ENCODE measurements at places on chromosomes 1 and 21. TPM values are rescaled to one million over a fixed set of nuclear protein-coding genes. Genes with fewer than 3 reads are reported as not detected.

The MYOC gene
- 0.83 TPM for total RNA-seq

The TDRD5 gene
- 0.37 TPM for total RNA-seq

The GREM2 gene
- total RNA-seq: 8.8 TPM

The BNIPL gene
- total RNA-seq: 8.6 TPM

The DNALI1 gene
- total RNA-seq: 20.8 TPM

The KRTAP7-1 gene
- not detected for total RNA-seq

The NTMT2 gene
- not detected for total RNA-seq

The ATXN7L2 gene
- 4.5 TPM for total RNA-seq

The OVAAL gene
- not detected for total RNA-seq

The EFNA4 gene
- total RNA-seq: 8.3 TPM

The APOBEC4 gene
- 3.3 TPM for total RNA-seq

The IVL gene
- not detected for total RNA-seq

The SPRR2E gene
- total RNA-seq: not detected

The PADI2 gene
- total RNA-seq: 2.1 TPM

The NCF2 gene
- total RNA-seq: 99.0 TPM

The ZFP69 gene
- total RNA-seq: 4.2 TPM

The TATDN3 gene
- total RNA-seq: 15.1 TPM

The RHBDL2 gene
- total RNA-seq: 0.97 TPM

The ARHGAP29 gene
- total RNA-seq: 144 TPM

The C1orf53 gene
- total RNA-seq: 8.2 TPM

The KRTAP21-2 gene
- total RNA-seq: not detected

The SLAMF7 gene
- total RNA-seq: 11.5 TPM

The MNDA gene
- 27.2 TPM for total RNA-seq

The TBCE gene
- total RNA-seq: 20.6 TPM

The OR2G6 gene
- not detected for total RNA-seq

The VASH2 gene
- total RNA-seq: 11.0 TPM

The LCE3C gene
- total RNA-seq: not detected

The CYP4Z1 gene
- 1.3 TPM for total RNA-seq

The ESPN gene
- total RNA-seq: 11.2 TPM

The PDZK1IP1 gene
- 72.6 TPM for total RNA-seq

The BACE2 gene
- total RNA-seq: 36.0 TPM

The USP21 gene
- total RNA-seq: 22.6 TPM

The CELF3 gene
- 0.09 TPM for total RNA-seq

The MIGA1 gene
- total RNA-seq: 28.2 TPM

The RUSC1 gene
- 25.0 TPM for total RNA-seq

The CFAP141 gene
- total RNA-seq: 5.4 TPM

The TBX19 gene
- total RNA-seq: 2.0 TPM

The HSD3B2 gene
- not detected for total RNA-seq

The SLAMF1 gene
- 2.0 TPM for total RNA-seq

The BARHL2 gene
- total RNA-seq: not detected

The OR6N1 gene
- total RNA-seq: 0.80 TPM

The LHX8 gene
- not detected for total RNA-seq

The GJB5 gene
- 0.55 TPM for total RNA-seq

The FAM163A gene
- total RNA-seq: not detected

The TNFRSF14 gene
- total RNA-seq: 67.4 TPM

The SAMD13 gene
- 3.4 TPM for total RNA-seq

The PIK3R3 gene
- total RNA-seq: 36.7 TPM

The MYOG gene
- total RNA-seq: not detected

The OR2L8 gene
- not detected for total RNA-seq

The ANKRD65 gene
- total RNA-seq: 30.2 TPM

Data from lung (tissue), 17 donors.